ENCODE measurements at places on chromosomes 3 and 15.

- DNase-seq: no peak
Observed at GRCh38 chr15:75200765-75201615, 692 bp upstream of the C15orf39 start.

GRCh38 chr3:35849963-35850362 lies 210.6 kb downstream of the ARPP21 start:
- no peak for DNase-seq

- DNase-seq: no peak
Observed at GRCh38 chr15:95883064-95883463, 447.4 kb upstream of the NR2F2 start.

DNA sequence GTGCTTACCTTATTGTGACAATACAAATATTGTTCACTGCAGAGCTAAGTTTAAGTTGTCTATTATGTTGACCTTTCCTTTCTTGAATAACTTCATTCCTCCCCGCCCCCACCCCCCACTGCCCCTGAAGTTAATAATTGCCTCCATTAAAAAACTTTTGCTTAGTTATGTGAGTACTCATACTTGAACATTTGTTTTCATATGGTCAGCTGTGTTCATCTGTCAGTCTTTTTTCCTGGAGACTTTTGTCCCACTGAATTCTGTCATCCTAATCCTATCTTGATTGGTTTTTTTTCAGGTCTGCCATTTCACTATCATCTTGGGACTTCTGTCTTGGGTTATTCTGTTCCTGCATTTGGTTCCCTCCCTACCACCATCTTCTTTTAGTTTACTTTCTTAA lies 8.5 kb downstream of the SLC25A36 start:
- no peak for DNase-seq

- no peak for DNase-seq
Observed at GRCh38 chr3:16388850-16389441, 123.9 kb downstream of the OXNAD1 start.

DNA sequence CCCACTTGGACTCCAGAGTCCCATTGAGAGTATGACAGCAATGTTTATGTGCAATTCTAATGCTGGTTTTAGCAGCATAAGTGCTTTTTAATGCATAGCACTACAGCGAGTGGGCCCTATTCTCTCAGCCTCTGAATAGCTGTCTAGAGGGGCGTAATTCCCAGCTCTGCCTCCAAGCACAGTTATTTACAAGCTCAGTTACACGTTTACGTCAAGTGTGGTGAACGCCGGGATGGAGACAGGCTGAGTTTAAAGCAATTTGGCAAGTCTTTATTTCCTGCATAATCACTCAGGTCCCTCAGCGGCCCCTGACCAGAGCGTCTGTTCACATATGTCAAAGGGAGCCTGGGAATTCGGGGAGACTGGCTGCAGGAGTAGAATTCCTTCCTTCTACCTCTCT lies 43.9 kb downstream of the SOX14 start:
- DNase-seq: no peak

- no peak for DNase-seq
Observed at GRCh38 chr15:22958487-22959280, 21.5 kb downstream of the CYFIP1 start.

GRCh38 chr15:31402003-31402402 lies 75.4 kb downstream of the KLF13 start:
- DNase-seq: no peak

- no peak for DNase-seq
Observed at GRCh38 chr15:89490081-89490813, 6.1 kb downstream of the RHCG start.

DNA sequence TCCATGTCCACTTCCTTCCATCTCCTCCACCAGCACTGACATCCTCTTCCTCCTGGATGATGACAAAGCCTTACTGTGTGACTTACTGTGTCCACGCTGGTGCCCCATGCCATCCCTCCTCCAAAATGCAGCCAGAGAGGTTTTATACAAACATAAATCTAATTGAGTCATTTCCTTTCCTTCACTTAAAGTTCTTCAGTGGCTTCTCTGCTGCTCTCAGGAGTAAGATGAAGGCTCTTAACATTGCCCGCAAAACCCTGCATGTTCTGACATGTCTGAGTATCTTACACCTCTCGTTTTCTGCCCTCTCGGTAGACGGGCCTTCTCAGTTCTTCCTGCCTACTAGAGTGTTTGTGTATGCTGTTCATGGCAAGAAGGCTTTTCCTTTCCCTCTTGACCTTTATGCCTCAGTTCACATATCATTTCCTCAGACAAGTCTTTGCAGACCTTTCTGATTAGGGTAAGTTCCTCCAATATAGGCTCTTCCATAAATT lies 175.5 kb downstream of the CFAP20DC start:
- DNase-seq: no peak

- no peak for DNase-seq
Observed at GRCh38 chr3:141089339-141090152, 38.4 kb downstream of the SPSB4 start.

- DNase-seq: no peak
Observed at GRCh38 chr15:63322541-63322940, 45.1 kb downstream of the APH1B start.

DNA sequence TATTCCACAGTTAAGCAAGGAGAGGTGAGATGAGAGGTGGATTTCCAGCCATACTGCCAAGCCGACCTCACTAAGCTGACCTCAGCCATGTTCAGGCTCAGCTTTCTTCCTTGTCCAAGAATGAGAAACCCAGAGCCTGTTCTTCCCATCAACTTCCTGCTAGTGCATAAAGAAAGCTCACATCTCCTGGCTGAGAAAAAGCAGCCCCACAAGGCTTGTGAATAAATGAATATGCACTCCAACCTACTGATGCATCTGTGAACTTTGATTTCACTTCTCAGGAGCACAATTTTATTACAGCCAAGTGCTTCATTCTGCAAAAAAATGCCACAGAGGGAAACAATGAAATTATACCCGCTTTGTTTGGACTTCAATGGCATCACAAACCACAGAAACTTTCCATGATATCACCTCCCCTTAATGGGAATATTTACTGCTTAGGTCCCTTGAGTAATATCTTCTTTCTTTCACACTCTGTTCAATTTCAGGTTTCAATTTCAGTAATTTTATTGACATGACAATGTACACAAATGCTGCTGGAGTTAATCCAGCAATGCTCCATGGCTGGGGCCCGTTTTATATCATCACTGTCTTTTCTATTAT lies 437.0 kb upstream of the PPP2R3A start:
- no peak for DNase-seq

DNA sequence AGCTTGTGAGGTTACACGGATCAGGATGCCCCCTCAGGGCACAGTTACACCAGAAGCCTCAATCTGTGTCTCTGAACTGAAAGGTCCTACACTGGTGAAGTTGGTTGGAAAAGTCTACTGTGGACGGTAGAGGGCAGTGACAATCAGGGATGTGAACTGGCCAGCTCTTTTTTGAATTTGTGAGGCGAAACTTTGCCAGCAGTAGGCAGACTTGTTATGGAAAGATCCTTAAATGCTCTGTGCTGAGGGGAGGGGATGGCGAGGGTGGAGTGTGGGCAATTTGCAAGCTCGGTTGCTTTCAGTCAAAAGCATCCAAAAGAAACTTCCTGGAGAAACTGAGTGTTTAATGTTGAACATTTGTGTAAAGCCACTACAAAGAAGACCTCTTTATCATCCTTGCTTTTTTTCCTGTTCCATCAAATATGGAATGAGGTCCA lies 127.4 kb upstream of the ABHD17C start:
- no peak for DNase-seq

GRCh38 chr15:71437919-71438318 lies 322.6 kb downstream of the THSD4 start:
- DNase-seq: no peak

GRCh38 chr15:76967067-76967466 lies 27.9 kb upstream of the PSTPIP1 start:
- no peak for DNase-seq

GRCh38 chr15:32908872-32909271 lies 191.1 kb downstream of the GREM1 start:
- no peak for DNase-seq

Data from stimulated activated CD8-positive, alpha-beta memory T cell treated with anti-CD3 and anti-CD28 coated beads, Interleukin-4, amount 100 ng/mL, for 1 hour (primary cell).